ENCODE measurements at places on chromosomes 12 and 14.

- no peak overlapping the region for H3K4me3 ChIP-seq
- DNase-seq = no peak
- no peaks in the 10 kb centered on the region for H3K4me1 ChIP-seq
- no peaks in the 10 kb centered on the region for H3K27me3 ChIP-seq
Observed at GRCh38 chr14:54000341-54000811, 43.8 kb upstream of the BMP4 start.

DNA sequence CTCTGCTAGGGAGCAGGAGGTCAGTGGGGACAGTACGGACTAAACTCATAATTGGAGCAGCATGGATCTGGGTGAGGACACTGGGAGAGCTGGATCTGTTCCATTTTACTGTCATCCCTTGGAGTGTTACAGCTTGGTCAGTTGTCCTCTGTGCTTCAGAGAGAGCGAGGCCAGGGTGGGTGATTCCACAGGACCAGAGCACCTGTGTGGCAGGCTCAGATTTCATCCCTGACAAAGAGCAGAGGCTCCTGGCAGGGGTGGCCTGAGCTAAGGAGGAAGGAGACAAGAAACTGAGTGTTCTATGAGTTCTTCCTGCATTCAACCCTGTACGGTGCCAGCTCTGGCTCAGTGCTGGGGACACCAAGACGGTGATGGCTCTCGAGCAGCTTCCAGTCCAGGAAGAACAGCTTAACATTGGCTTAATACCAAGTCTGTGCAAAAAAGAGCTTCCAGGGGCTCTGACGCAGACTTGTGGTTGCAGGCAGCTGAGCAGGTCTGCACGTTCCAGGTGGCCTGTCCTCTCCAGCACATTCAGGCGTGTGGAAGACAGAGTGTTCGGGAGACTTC lies 8.4 kb upstream of the PGF start:
- no peak for DNase-seq
- no peak overlapping the region for H3K4me3 ChIP-seq
- H3K36me3 ChIP-seq = no peaks in the 10 kb centered on the region

DNA sequence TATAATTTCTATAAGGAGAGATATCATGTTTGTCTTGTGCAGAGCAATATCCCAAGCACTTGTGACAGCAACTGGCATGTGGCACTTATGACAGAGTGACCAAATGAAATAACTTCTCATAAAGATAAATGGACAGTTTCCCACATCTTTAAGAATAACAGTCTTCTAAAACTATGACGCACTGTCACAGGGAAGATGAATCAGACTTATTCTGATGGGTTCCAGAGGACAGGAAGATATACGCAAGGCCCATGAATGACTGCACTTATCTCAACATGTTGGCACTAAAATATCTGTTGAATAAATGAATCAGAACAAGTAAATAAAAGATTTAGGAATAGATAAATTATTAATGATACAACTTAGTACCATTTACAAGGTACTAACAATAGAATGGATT lies 465.8 kb upstream of the SYT1 start:
- H3K27me3 ChIP-seq = no peaks in the 10 kb centered on the region
- H3K27ac ChIP-seq = no peak overlapping the region
- no peak for DNase-seq

- no peaks in the 10 kb centered on the region for H3K36me3 ChIP-seq
- no peak overlapping the region for H3K4me3 ChIP-seq
- H3K27ac ChIP-seq = no peak overlapping the region
- no peak for DNase-seq
- H3K4me1 ChIP-seq = no peaks in the 10 kb centered on the region
Observed at GRCh38 chr14:44170101-44170500, 337.0 kb downstream of the FSCB start.

DNA sequence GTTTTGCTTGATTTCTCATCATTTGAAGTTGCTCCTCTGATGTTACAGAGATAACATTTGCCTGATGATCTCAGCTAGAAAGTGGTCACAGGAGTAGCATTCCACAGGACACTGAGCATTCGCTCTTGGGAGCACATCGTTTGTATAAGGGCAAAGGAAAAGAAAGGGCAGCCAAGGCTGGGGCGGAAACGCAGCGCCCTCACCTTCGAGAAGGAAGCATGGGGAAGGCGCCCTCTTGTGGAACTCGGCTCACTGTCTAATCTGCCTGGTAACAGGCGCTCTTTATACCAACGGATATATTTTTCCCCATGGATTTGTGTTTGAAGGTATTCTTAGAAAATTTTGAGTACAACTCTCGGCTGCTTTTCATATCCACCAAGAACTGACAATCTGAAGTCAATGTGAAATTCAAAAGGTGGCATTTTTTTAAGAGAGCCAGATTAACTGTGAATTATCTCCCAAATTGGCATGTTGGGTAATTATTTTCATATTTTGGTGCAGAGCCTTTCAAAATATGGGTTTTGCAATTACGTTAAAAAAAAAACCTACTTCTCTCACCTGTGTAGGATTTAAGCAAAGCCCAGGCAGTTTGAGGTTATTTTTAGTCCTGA lies 172.7 kb downstream of the CAND1 start:
- peak; percentile 83 for DNase-seq
- H3K27ac ChIP-seq = no peak overlapping the region
- H3K4me3 ChIP-seq = no peak overlapping the region
- peaks cover 9% of the 10 kb centered on the region for H3K4me1 ChIP-seq

GRCh38 chr12:21644516-21644915 lies 13.1 kb downstream of the LDHB start:
- H3K4me1 ChIP-seq = peaks cover 68% of the 10 kb centered on the region
- no peaks in the 10 kb centered on the region for H3K27me3 ChIP-seq
- DNase-seq = no peak
- no peak overlapping the region for H3K4me3 ChIP-seq
- H3K36me3 ChIP-seq = peaks cover 80% of the 10 kb centered on the region

GRCh38 chr14:92425101-92425500 lies 88.5 kb upstream of the RIN3 start:
- H3K4me3 ChIP-seq = no peak overlapping the region
- DNase-seq = no peak
- no peak overlapping the region for H3K27ac ChIP-seq
- H3K36me3 ChIP-seq = no peaks in the 10 kb centered on the region
- H3K4me1 ChIP-seq = peaks cover 4% of the 10 kb centered on the region

DNA sequence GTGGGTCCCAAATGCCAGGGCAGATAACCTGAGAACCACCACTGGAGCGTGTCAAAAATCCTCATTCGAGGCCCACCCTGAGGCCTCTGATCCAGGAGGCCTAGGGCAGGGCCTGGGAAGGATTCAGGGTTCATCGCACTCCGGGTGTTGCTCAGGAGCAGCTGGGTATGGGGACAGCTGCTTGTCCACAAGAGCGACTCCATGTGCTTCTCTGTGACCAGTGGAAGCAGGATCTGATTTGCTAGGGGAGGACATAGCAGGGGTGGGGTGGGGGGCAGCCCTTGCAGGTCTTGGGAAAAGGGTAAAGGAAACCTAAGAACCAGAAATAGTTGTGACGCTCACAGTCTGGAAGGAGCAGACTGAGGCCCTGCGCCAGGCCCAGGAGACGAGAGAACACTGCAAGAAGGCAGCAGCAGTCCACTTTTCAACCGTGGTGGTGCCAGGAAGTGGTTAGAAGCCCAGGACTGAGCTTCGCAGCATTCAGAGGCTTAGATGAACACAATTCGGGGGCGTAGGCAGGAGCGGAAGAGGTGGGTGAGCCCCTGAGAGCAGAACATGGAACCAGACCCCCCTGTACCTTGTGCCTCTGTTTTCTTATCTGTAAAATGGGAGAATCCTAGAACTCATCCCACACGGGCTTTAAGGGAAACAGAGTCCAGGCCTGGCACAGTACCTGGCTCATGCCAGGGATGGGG lies 33.7 kb downstream of the ITPK1 start:
- no peaks in the 10 kb centered on the region for H3K27me3 ChIP-seq
- H3K36me3 ChIP-seq = no peaks in the 10 kb centered on the region
- no peak for DNase-seq
- no peak overlapping the region for H3K4me3 ChIP-seq

GRCh38 chr12:48038085-48038484 lies 33.8 kb upstream of the COL2A1 start:
- H3K27me3 ChIP-seq = no peaks in the 10 kb centered on the region
- peaks cover 4% of the 10 kb centered on the region for H3K36me3 ChIP-seq
- peaks cover 6% of the 10 kb centered on the region for H3K4me1 ChIP-seq
- H3K4me3 ChIP-seq = no peak overlapping the region
- no peak for DNase-seq

DNA sequence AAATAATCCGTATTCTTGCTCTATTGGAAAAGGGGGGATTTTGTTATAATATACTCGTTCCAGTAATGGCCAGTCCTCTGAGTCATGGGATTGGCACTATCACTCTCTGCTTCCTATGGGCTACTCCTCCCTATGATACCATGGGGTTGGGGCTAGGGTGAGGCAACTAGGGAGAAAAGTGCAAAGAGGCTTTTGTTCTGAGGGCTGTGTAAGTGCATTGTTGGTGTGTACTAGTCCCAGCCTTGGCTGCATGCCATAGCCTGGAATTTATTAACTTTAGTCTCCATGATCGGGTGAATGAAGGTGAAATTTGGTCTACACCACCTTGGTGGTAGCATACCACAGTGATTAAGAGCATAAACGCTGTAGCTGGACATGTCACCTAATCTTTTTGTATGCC lies 247.6 kb downstream of the RPAP3 start:
- no peak overlapping the region for H3K4me3 ChIP-seq
- H3K27me3 ChIP-seq = peaks cover 16% of the 10 kb centered on the region
- no peak overlapping the region for H3K27ac ChIP-seq
- H3K4me1 ChIP-seq = no peaks in the 10 kb centered on the region

- H3K4me1 ChIP-seq = peaks cover 28% of the 10 kb centered on the region
- no peak for DNase-seq
- H3K4me3 ChIP-seq = no peak overlapping the region
- no peaks in the 10 kb centered on the region for H3K36me3 ChIP-seq
Observed at GRCh38 chr12:80173083-80173864, 73.9 kb downstream of the OTOGL start.

DNA sequence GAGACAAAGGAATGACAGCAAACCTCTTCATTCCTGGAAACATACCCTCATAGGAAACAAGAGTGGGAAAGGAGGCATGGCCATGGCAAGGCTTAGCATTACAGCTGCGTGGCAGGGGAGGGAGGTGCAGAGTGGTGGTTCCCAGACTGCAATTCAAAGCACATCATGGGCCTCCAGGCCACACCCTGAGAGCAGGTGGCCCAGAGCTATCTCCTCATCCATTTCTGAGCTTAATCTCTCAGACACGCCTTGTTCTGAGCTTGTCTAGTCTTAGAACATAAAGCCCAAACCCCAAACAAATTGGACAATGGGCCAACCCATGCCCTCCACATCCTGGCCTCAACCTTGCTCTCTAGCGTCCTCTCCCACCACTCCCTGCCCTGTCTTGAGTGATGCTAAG lies 5.9 kb upstream of the KRT3 start:
- no peak overlapping the region for H3K27ac ChIP-seq
- H3K27me3 ChIP-seq = peaks cover 5% of the 10 kb centered on the region
- H3K4me3 ChIP-seq = no peak overlapping the region
- no peaks in the 10 kb centered on the region for H3K4me1 ChIP-seq

DNA sequence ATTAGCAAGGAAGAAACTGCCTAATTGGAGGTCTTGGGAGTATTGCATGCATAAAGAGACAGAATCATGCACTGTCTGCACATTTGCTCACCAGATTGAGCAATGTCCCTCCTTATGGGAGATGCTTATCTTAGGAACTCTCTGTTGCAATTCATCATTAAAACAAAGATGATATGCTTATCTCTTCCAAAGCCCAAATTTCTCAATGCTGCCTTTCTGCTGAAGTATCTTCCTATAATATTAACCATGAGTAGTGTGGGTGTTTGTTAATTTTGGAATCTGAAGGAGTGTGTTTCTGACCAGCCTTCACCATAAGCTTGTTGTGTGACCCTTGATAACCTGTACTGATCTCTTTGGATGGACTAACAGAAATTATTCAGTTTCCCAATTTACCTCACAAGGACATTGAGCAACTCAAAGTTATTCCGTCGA lies 1257.6 kb upstream of the FLRT2 start:
- no peak overlapping the region for H3K4me3 ChIP-seq
- H3K27ac ChIP-seq = no peak overlapping the region
- DNase-seq = no peak
- H3K36me3 ChIP-seq = no peaks in the 10 kb centered on the region
- H3K27me3 ChIP-seq = no peaks in the 10 kb centered on the region

DNA sequence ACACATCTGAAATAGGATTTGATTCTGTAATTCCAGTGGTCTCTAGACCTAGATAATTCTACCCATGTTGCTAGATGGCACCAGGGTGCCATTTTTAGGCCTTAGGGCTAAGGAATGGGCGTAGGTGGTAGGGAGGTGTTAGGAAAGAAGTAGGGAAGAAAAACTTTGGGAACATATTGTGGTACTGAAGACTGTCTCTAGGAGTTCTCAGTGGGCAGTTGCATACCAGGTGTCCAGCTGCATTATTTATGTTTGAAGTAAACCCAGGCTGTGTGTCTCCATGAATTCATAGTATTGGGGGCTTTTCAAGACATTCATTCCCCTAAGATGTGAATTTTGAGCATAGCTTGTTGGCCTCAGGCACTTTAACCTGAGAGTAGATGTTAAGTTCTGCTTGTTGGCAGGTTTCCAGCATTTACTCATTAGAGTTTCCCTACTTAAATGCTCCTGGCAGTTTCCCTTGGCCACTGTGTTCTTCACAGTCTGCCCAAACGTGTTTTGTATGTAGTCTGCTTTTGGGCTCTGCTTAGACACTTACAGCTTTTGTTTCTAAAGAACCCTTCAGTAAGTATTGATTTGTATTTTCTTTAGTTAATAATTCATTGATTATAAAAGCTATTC lies 31.5 kb upstream of the CCT2 start:
- DNase-seq = no peak
- no peaks in the 10 kb centered on the region for H3K27me3 ChIP-seq
- H3K27ac ChIP-seq = no peak overlapping the region

DNA sequence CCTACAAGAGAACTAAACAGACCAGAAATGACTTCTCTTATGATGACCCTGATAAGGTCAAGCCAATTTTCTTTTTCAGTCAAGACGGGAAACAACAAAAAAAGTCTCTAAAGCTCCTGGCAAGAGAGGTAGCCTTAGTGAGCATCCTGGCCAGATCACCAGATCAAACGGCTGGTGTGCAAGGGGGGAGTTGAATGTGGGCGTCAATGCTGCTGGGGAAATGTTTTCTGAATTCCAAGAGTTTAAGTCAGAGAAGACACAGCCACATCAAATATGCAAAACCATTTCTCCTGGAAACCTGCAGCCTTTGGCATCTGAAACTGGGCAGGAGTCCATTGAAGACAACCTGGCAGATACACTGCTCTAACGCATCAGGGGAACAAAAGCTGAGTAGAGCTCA lies 16.0 kb upstream of the SELPLG start:
- peaks cover 28% of the 10 kb centered on the region for H3K36me3 ChIP-seq
- no peak overlapping the region for H3K27ac ChIP-seq
- H3K4me3 ChIP-seq = no peak overlapping the region
- peaks cover 34% of the 10 kb centered on the region for H3K4me1 ChIP-seq
- H3K27me3 ChIP-seq = no peaks in the 10 kb centered on the region

- no peak for DNase-seq
- no peak overlapping the region for H3K27ac ChIP-seq
- H3K27me3 ChIP-seq = no peaks in the 10 kb centered on the region
- H3K36me3 ChIP-seq = no peaks in the 10 kb centered on the region
- H3K4me3 ChIP-seq = no peak overlapping the region
- no peaks in the 10 kb centered on the region for H3K4me1 ChIP-seq
Observed at GRCh38 chr12:117430246-117430645, 68.8 kb upstream of the NOS1 start.

- H3K4me3 ChIP-seq = no peak overlapping the region
- DNase-seq = no peak
- no peaks in the 10 kb centered on the region for H3K4me1 ChIP-seq
- peaks cover 10% of the 10 kb centered on the region for H3K27me3 ChIP-seq
- H3K27ac ChIP-seq = no peak overlapping the region
Observed at GRCh38 chr14:88504602-88505001, 50.2 kb downstream of the PTPN21 start.

GRCh38 chr12:109589691-109590245 lies 16.2 kb downstream of the MVK start:
- no peak for DNase-seq
- no peak overlapping the region for H3K4me3 ChIP-seq
- no peaks in the 10 kb centered on the region for H3K27me3 ChIP-seq
- H3K36me3 ChIP-seq = peaks cover 9% of the 10 kb centered on the region
- peaks cover 9% of the 10 kb centered on the region for H3K4me1 ChIP-seq
- no peak overlapping the region for H3K27ac ChIP-seq

All from activated CD4-positive, alpha-beta memory T cell treated with anti-CD3 and anti-CD28 coated beads, Interleukin-2, amount 10 ng/mL, durations not matched to agents 7 days and 5 days (primary cell).